ENCODE measurements at places on chromosomes 11 and 22.
A peak's percentile ranks its signal among the peaks of the same experiment; 100 is the strongest.

GRCh38 chr11:36455658-36456111, 54.4 kb downstream of the TRAF6 start:
- DNase-seq, result peak; percentile 10

DNA sequence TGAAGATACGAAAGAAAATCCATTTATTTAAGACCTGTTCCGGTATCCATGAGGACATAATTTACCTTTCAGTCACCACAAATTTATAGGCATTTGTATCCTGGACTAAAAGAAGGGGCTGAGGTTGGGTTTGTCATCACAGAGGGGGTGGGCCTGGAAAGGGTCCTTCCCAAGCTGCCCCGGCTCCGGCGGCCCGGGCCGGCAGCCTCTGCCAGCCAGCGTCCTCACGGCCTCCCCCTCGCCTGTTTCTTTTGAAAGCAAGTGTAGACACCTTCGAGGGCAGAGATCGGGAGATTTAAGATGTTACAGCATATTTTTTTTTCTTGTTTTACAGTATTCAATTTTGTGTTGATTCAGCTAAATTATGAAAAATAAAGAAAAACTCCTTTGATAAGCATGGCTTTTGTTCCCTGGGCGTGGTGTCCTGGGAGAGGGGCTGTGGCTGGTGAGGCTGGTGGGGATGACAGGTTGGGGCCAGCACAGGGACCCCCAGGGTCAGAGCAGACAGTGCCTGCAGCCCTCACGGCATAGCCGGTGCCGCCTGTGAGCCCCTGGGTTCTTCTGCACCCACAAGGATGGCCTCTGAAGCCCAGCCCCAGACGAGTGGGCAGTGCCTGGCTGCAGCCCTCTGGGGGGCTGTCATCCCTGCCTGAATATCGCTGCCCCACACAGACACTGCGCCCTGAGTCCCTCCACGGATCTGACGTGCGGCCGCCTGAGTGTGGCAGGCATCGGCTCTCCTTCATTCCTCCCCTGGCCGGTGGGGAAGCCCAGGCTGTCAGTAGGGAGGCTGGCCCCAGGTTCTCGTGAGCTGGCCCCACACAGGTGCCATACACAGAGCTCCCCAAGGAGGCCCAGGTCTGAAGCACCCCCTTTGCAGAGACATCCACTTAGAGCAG, 1075.9 kb downstream of the BRD1 start:
- DNase-seq, result no peak

DNA sequence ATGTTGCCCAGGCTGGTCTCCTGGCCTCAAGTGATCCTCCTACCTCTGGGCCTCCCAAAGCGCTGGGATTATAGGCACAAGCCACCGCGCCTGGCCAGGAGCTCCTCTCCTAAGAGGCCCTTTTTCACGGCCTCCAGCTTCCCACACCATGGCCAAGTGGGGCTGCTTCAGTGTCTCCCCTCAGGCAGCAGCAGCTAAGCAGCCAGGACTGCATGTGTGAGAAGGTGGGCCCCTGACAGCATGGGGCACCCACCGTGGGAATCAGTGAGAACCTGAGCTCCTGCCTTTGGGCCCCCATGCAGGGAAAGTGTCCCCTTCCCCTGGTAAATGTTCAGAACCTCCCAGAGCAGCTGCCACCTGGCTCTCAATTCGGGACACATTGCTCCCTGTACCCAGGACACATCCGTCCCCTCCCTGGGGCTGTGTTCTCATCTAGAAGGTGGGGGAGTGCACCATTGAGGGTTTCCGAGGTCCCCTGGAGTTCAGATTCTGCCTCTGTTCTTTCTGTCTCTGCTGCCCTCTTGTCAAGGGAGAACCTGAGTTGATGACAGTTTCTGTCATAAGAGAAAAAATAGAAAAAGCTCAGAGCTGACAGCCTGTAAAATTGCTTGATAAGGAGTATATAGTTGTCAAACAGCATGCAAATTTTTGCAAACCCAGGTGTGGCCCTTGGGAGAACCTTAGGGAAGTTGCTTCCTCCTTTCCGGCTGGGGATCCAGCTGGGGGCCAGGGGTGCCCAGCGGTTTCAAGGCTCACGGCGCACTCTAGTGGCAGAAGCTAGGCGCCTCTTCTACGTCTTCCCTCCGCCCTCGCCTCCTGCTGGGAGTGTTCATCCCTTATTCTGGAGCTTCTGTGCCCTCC, 29.7 kb downstream of the FAM83F start:
- no peak for DNase-seq

DNA sequence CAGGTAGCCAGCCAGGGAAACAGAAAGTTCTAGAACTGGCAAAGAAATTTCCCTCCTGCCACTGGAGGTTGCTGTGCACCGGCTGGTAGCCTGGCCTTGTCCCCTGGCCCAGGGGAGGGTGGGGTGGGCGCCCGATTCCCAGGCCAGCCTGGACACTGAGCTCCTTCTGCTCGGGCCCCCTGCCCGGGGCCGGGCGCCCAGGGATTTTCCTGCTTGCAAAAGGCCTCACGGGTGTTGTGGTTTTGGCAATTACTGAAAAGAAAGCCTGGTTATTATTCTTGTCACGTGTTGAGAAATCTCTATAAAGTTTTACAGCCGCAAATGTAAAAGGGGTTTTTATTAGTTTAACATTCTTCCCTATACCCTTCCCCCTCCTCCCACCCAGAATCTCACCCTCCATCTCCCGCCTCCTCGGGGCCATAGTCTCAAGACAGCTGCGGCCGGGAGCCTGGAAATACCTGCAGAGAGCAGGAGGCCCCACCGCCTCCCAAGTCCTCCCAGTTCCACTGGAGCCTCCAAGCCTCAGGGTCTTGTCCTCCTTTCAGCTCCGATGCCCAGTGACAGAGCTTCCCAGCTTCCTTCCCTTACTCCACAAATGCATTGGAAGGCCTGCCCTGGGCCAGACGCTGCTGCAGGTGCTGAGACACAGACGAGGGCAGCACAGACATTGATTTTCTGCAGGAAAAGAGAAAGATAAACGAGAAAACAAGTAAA, 1515.6 kb downstream of the TBC1D22A start:
- no peak for DNase-seq

DNA sequence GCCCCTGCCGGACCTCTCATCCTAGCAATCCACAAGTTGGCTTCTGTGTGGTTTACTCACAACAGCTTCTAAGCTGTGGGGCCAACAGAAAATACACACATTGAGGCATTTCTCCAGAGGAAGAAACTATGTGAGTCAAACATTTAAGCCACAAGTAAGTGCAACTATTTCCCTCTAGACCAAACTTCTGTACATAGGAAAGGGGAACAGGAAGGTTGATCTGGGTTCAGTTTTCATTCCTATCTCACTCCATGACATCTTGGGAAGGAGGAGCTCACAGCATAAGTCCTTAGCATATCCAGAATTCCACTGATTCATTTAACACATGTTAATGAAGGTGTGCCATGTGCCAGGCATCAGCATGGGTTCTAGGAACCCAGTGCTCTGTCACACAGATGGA, 72.8 kb upstream of the PICALM start:
- no peak for DNase-seq

GRCh38 chr11:130580372-130580771, 131.9 kb downstream of the ADAMTS15 start:
- no peak for DNase-seq

DNA sequence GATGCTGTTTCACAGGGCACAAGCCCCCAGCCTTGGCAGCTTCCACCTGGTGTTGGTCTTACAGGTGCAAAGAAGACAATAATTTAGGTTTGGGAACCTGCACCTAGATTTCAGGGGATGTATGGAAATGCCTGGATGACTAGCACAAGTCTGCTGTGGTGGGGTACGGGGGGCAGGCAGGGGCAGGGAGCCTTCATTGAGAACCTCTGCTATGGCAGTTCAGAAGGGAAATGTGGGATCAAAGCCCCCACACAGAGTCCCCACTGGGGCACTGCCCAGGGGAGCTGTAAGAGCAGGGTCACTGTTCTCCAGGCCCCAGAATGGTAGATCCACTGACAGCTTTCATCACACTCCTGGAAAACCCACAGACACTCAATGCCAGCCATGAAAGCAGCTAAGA, 686.5 kb downstream of the FAM181B start:
- DNase-seq, result no peak

DNA sequence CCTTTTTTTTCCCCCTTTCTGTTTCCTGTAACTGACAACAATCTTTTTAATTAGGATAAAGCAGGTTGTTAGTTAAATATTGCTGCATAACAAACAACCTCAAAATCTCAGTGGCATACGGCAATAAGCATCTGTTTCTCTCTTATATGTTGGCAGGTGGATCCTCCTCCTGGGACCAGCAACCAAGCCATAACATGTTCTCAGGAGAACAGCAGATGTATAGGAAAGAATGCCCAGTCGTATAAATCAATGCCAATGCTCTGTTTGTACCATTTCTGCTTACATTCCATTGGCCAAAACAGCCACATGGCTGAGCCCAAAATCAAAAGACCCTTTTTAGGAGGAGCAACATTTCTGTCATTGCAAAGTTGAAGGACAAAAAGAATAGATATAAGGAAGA, 445.7 kb downstream of the AASDHPPT start:
- no peak for DNase-seq

GRCh38 chr11:108803776-108804175, 138.9 kb downstream of the DDX10 start:
- DNase-seq, result no peak

DNA sequence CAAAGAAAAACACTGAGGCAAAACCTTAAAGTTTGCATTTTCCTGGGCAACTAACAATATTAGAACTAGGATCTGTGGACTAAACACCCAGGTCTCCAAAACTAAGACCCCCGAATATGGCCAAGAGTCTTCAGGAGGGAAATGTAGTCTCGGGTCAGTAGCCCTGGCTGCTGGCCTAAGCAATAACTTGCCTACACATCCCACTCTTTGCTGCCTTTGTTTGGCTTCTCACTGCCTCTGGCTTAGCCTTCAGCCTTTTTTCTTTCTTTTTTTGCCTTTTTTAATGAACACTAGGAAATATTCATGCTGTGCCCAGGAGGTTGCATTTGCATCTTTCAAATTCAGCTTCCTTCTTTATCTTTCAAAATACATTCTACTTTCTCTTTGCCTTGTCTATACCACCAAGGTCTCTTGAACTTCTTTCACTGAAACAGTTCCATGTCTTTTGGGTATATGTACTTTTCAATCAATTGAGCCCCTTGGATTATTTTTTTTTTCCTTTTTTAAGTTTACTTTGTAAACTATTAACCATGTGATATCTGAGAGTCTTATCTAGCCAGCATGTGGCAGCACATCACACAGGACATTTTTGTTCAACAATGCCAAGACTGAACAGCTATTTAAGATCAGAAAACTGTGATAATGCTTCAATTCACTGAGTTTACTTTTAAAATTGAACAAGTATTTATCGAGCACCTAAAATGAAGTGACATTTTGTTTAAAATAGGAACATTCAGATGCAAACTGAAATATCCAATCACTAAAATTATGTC, 165.0 kb upstream of the TRPC6 start:
- no peak for DNase-seq

DNA sequence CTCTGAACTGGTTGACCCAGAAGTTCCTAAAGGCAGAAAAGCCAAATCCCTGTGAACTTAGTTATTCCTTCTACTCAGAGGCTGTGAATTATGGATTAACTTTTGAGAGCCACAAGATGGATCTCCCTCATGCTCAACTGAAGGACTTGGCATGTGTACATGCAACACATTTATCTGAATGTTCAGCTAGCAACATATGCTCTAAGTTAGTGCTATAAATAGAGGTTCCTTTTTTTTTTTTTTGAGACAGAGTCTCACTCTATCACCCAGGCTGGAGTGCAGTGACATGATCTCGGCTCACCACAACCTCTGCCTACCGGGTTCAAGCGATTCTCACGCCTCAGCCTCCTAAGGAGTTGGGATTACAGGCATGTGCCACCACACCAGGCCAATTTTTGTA, 40.1 kb downstream of the EIF4ENIF1 start:
- no peak for DNase-seq

- DNase-seq, result no peak
Measured at GRCh38 chr22:50027639-50028537, 15.3 kb upstream of the IL17REL start.

DNA sequence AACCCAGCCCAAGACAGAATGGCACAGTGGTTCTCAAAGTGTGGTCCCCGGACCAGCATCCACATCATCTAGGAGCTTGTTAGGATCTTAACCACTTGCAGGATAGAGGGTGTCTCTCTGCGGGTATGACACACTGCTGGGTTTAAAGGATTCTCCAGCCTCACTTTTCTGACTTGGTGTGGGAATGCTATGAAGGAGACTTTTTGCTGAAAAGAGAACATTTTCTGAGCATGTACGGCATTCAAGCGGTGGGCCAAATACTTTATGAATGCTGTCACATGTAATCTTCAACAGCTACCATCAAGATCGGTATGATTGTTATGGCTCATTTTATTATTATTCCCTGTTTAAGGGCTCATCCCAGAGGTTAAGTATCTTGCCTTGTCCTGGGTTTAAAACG, 1.8 kb upstream of the CD82 start:
- DNase-seq, result no peak

DNA sequence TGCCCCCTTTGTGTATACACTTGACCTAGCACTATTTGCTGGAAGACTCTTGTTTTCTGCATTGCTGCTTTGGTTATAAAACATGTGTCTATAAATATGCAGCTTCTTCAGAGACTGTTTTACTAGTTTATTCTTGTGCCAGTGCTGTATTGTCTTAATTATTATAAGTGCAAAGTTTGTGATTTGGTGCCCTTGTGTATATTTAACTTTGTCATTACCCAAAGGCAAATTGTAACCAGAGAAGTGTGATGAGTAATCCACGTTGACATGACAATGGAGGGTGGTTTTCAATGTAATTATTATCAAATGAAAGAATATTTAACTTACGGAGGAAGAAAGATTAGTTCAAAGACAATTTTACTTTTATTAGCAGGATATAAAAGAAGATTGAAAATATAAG, 75.0 kb upstream of the PRODH start:
- no peak for DNase-seq

GRCh38 chr22:24083361-24083760, 72.3 kb downstream of the CABIN1 start:
- DNase-seq, result no peak

- no peak for DNase-seq
Measured at GRCh38 chr11:46528445-46529094, 65.3 kb downstream of the AMBRA1 start.

- no peak for DNase-seq
Measured at GRCh38 chr22:17664414-17665055, 26.0 kb downstream of the BCL2L13 start.

GRCh38 chr11:69863544-69864200, 44.5 kb upstream of the FGF3 start:
- DNase-seq, result no peak

- no peak for DNase-seq
Measured at GRCh38 chr22:32904044-32904443, 102.5 kb downstream of the TIMP3 start.

All from esophagus squamous epithelium (tissue), 5 donors.